Activated T-helper 1 cell treated with Interleukin-2 at 50 U/mL for 16 hours (primary cell): ENCODE measurements at places on chromosomes 12 and 14.

- no peak for DNase-seq
Observed at GRCh38 chr12:118297284-118297683, 75.4 kb downstream of the TAOK3 start.

GRCh38 chr12:101001669-101002068, 207.1 kb downstream of the ANO4 start:
- no peak for DNase-seq

DNA sequence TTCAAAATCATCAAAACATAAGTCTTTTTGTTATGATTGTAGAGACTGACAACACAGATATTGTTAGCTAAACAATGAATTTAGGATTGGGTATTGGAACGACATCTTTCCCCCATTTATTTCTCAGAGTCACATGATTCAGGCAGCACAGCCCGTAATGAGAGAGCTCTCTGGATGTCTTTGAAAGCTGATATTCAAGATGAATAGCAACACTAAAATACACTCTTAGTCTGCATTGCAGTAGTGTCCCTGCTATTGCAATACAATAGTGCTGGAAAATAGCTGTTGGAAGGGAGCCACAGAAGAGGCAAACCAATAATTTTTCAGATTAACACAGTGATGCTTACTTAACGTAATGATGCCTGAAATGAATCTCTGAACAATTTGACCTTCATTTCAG, 9.9 kb downstream of the GTSF1 start:
- DNase-seq, result no peak

DNA sequence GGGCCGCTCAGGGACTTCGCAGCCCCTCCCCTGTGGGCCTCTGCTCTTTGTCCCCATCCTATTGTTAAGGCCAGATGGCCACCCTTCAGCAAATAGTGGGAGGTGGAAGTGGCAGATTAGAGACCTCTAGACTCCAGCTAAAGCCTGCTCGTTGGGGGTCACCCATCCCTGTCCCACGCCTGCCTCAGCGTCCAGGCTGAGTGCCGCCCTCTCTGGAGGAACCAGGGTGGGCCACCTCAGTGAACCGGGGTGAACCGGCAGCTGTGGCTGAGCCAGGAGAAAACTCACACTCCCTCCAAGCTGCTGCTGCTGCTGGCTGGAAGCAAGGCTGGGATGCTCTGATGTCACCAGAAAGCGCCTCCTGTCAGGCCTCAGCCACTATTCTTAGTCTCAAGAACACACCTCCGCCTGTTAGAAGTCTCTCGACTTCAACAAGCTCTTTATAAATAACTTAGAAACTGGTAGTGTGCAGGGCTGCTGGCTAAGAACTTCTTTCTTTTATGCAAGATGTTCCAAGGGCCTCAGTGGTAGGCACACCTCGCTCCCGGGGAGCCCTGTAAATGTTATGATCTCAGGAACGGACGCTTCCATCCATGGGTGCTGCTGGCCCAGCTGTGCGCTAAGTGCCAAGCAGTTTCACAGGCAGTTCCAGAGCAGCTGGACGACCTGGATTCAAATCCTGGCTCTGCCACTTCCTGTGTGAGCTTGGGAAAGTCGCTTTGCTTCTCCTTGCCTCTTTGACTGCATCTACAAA, 19.8 kb upstream of the TESC start:
- no peak for DNase-seq

DNA sequence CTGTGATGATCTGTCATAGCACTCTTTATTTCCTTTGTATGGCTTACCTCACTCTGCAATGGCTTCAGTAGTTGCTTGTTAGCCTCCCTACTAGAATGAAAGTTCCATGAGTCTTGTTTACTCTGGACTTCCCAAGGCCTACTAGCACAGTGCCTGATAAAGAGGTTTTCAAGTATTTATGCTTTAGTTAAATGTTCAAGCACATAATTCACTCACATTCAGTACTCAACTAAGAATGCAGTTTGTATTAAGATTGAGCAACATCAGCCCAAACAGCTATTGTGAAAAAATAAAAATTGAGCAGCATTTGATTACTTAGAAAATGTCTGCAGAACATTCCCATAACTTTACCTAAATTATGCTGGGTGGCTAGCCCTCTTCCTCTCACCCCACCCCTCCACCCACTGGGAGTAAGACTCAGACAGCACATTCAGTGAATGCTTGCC, 158.9 kb upstream of the AMIGO2 start:
- no peak for DNase-seq

DNA sequence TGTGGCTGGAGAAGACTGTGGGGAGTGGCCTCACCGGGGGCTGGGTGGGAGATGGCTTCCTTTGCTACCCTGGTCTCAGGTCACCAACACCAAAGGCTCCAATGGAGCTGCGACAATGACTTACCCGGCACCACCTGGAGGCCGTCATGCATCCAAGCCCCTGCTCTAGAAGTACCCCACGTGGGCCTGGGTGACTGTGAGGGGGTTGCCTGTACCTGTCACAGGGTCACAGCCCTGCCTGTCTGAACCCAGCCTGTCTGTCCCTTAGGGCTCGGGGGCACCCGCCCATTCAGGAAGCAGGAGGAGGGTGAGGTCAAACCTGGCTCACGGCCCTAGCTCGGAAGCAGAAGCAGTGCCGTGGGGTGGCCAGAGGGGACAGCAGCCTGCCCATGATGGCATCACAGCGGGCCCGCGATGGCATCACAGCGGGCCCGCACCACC, 18.9 kb downstream of the ABCB9 start:
- DNase-seq, result no peak
